Lower lobe of right lung (tissue), 2 donors: ENCODE measurements at places on chromosomes 3 and 15. TPM values are rescaled to one million over a fixed set of nuclear protein-coding genes. Genes with fewer than 3 reads are reported as not detected.

The LIPH gene
- total RNA-seq, result 29.7 TPM

DNA sequence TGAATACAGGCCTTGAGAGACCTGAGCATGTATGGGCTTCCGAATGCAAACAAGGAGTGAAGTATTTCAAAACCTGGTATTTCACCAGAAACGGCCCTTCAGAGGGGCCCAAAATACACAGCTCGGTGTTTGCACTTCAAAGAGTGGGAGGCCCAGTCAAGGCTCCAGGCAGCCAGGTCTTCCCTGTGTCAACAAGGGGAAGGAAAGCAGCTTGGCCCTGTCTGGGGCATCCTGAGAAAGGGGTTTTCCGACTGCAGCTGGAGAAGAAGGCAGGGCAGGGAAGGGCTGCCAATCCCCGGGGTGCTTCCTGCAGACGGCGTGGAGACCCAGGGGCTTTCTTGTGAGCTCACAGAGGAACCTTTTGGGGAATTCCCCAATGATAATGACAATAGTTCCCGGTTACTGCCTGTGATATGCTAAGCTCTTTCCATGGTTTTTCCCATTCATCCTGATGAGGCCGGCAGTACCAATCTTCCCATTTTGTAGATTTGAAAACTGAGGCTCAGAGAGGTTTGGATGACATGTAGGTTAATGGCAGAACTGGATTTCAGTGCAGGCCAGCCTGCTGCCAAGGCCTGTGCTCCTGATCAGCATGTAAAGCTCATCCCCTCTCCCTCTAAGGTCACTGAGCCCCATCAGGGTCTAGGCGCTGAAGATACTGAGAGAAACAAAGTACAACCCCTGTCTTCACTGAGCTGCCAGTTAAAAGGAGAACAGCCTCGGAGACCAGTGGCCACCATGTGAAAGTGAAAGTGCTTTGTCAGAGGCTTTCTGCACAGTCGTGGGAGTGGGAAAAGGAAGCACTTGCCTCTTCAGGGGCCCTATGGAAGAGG is 43.0 kb upstream of the TLE3 start:
- no peaks in the 10 kb centered on the region for H3K36me3 ChIP-seq
- H3K27me3 ChIP-seq, result no peaks in the 10 kb centered on the region
- no peak overlapping the region for H3K27ac ChIP-seq
- peaks cover 40% of the 10 kb centered on the region for H3K4me1 ChIP-seq
- peak overlapping the region; percentile 24 for H3K4me3 ChIP-seq
- peak; percentile 75 for DNase-seq

GRCh38 chr3:170889630-170890029 is 18.8 kb downstream of the EIF5A2 start:
- H3K27ac ChIP-seq, result no peak overlapping the region
- no peaks in the 10 kb centered on the region for H3K36me3 ChIP-seq
- no peak for DNase-seq
- no peaks in the 10 kb centered on the region for H3K4me1 ChIP-seq
- no peaks in the 10 kb centered on the region for H3K27me3 ChIP-seq

DNA sequence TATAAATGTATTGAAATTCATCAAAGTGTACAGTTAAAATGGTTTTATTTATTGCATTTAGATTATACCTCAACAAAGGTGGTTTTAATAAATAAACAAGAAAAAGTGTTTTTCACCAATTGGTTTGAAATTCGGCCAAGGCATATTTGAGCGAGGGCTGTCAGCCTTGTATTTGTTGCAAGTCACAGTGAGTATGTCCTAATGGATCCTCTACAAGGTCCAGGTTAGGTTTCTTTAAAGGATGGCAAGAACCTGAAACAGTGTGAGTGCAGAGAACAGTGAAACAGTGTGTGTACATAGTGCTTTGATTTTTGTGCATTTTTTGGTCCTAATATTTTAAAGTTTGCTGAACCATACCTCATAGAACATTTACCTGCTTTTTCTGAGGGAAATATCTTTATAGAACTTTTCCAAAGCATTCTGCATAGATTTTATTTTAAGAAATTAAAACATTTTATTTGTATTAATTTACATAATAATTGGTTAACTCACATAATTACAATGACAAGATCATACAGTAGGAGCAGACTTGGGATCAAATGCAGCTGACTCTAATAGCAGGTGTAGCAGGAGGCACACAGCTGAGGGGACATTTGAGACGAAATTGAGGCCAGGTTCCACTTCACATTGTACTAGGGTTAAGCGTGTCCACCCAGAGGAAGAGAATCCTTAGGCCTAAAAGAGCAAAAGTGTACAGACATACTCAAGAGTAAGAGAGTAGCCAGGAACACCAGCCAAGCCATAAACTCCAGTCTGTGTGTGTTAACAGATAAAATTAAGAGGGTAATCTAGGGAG is 428.8 kb upstream of the TPRG1 start:
- no peak overlapping the region for H3K27ac ChIP-seq
- H3K27me3 ChIP-seq, result no peaks in the 10 kb centered on the region
- H3K36me3 ChIP-seq, result no peaks in the 10 kb centered on the region
- no peak overlapping the region for H3K4me3 ChIP-seq

The PIAS1 gene
- total RNA-seq, result 73.1 TPM

The DCBLD2 gene
- 36.5 TPM for total RNA-seq

The FAM81A gene
- 1.8 TPM for total RNA-seq

GRCh38 chr3:122628567-122628966 is 51.1 kb downstream of the PARP15 start:
- DNase-seq, result no peak
- H3K36me3 ChIP-seq, result no peaks in the 10 kb centered on the region
- H3K4me3 ChIP-seq, result no peak overlapping the region
- H3K27me3 ChIP-seq, result no peaks in the 10 kb centered on the region
- H3K4me1 ChIP-seq, result no peaks in the 10 kb centered on the region
- no peak overlapping the region for H3K27ac ChIP-seq

The LRCH3 gene
- total RNA-seq, result 35.7 TPM

DNA sequence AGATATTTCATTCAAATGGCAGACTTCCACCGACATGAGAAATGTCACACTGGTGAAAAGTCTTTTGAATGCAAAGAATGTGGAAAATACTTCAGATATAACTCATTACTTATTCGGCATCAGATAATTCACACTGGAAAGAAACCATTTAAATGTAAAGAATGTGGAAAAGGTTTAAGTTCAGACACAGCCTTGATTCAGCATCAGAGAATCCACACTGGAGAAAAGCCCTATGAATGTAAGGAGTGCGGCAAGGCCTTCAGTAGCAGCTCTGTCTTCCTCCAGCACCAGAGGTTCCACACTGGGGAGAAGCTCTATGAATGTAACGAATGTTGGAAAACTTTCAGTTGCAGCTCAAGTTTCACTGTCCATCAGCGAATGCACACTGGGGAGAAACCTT is 8.6 kb upstream of the ZNF621 start:
- no peak for DNase-seq
- H3K27ac ChIP-seq, result no peak overlapping the region
- no peak overlapping the region for H3K4me3 ChIP-seq
- H3K27me3 ChIP-seq, result no peaks in the 10 kb centered on the region
- no peaks in the 10 kb centered on the region for H3K4me1 ChIP-seq
